Epithelial cell of proximal tubule (primary cell): ENCODE measurements at places on chromosomes 13 and 19.
A peak's percentile ranks its signal among the peaks of the same experiment; 100 is the strongest.

DNA sequence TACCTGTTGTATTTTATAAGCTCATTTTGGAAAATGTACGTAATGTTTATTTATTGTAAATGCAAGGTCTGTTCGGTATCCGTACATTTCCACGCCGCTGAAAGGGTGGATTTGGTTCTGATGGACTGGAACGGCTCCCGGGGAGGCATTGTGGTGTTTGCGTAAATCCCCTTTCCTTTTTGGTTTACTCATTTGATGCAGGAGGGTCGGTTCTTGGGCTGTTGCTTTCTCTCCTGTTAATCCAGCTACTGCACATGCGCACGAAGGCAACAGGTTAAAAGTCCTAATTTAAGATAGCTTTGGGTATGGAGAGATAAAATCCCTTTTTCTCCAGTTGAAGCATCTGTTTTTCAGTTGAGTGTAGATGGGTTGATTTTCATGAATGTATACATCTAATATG is 224.4 kb downstream of the TM9SF2 start:
- DNase-seq: no peak

- DNase-seq: no peak
Observed at GRCh38 chr13:110231348-110232047, 75.5 kb downstream of the COL4A1 start.

- DNase-seq: no peak
Observed at GRCh38 chr13:112741185-112741755, 51.4 kb downstream of the ATP11A start.

GRCh38 chr13:104594806-104595205 is 1528.6 kb upstream of the SLC10A2 start:
- no peak for DNase-seq

- DNase-seq: no peak
Observed at GRCh38 chr19:16373532-16373931, 48.9 kb downstream of the KLF2 start.

- no peak for DNase-seq
Observed at GRCh38 chr13:34675626-34676025, 266.4 kb upstream of the NBEA start.

- DNase-seq: no peak
Observed at GRCh38 chr19:56971230-56971629, 130.7 kb upstream of the PEG3 start.

DNA sequence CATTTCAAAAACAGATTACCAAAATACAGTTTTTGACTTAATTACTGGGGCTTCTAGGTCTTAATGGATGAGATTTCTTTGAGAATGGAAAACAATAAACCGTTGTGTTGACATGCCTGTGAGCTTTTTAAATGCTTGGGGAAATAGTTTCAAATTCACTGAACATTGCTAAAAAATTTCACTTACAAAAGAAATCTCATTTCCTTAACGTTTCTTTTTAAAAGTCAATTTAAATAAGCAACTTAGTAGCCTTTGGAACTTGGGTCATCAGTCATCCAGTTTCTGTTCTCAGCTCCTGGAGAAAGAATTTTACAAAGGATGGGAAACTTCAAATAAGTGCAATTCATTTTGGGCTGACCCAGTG is 4.4 kb downstream of the ZC3H4 start:
- no peak for DNase-seq

DNA sequence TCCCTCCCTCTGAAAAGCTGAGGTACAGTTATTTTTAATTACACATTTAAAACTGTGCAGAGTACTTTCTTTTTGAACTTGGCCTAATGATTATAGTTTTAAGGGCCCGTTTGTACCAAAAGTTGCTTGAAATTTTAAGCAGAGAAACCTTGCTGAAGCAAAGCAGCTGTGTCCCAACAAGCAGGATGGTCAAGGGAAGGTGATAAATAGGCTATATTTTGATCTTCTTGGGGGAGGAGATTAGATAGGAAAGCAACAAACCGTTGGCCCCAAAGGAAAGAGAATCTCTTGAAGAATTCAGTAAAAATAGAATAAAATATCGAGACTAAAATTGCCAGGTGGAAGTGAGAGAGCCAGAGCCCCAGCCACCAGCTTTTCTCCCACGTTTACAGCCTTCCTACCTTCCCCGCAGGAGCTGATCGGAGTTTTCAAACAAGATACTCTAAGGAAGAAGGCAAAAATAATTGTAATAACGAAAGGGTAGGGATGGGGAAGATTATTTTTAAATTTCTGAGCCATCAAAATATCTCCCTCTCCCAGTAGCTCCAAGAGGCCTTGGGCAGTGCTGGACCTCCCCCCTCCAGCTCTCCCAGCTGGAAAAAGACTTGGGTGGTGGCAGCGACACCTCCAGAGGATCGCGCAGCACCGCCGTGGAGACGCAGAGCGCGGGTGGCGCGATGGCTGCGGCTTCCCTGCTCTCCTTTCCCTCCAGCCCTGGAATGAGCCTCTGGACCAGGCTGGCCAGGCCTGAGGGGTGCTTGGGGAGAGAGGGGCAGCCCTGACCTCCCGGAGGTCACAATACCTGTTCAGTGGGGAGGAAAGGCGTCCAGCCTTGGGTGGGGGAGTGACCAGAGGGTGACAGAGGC is 5.8 kb downstream of the ZIC2 start:
- DNase-seq: no peak

- no peak for DNase-seq
Observed at GRCh38 chr19:57803265-57803593, 11.5 kb downstream of the ZNF552 start.

DNA sequence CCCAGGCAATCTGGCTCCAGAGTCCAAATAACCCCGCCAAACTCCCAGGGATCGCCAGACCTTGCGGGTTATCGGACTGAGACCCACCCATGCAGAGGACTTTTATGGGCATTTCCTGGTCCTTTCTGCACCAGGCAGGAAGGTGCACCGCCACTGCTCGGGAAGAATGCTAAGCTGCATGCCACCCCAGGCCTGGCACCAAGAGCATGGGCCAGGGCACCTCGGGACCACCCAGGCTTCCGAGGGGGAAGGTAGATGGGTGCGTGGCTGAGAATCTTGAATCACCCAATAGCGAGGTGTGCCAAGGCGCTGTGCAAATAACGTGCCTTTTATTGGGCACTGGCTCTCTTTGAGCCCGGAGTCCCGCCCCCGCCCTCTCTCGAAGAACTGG is 422 bp upstream of the ZNF575 start:
- DNase-seq: no peak

GRCh38 chr19:2728783-2729387 is 7.7 kb upstream of the DIRAS1 start:
- DNase-seq: no peak

DNA sequence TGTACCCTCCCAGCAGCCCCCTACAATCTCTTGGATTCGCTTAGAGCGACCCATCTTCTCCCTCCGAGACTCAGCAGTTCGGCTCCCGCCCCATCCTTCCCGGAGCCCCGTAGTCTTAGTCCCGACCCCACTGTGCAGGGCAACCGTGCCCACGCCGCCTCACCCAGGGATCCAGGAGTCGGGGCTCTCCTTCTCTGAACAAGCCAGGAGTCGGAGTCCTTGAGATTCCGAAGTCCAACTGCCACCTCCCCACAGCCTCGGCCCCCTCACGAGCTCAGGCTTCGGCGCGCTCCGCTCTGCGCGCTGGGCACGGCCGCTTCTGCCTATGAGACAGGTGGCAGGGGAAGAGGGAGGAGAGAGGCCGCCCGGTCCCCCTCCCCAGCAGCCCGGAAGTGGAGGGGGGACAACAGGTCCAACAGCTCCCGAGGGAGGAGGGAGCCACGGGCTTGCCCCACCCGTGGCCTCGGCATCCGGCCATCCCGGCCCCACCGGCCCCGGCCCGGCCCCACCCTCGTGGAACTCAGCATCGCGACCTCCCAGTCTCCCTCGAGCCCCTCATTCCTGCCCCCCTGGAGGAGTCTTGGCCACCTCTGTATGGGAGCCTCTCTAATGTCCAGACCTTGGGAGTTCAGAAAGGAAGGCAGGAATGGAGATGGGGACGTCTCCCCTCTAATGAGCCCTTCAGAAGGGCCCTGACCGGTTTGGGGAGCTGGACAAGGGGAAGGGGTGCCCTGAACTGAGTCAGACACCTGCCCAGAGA is at the start of gene PHLDB3:
Gene PHLDB3 (minus strand): TSS at position 321 of the 760 bp plus-strand sequence. CDS start 628 bp downstream, outside the sequence.
- DNase-seq: no peak

DNA sequence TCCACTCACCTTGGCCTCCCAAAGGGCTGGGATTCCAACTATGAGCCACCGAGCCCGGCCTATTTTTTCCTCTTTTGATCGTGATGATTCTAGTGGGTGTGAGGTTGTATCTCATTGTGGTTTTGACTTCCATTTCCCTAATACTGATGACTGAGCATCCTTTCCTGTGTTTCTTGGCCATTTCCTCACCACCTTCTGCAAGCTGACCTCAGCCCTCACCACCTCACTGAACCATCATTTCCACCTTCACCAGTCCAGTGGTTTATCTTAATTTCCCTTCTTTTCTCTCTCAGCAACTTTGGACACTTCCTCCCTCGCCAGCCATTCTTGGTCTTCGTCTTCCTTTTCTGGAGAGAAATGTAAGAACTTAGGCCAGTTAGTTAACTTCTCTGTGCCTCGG is 13.0 kb upstream of the BICRA start:
- no peak for DNase-seq

- DNase-seq: no peak
Observed at GRCh38 chr13:110669036-110669435, 36.9 kb downstream of the CARS2 start.

DNA sequence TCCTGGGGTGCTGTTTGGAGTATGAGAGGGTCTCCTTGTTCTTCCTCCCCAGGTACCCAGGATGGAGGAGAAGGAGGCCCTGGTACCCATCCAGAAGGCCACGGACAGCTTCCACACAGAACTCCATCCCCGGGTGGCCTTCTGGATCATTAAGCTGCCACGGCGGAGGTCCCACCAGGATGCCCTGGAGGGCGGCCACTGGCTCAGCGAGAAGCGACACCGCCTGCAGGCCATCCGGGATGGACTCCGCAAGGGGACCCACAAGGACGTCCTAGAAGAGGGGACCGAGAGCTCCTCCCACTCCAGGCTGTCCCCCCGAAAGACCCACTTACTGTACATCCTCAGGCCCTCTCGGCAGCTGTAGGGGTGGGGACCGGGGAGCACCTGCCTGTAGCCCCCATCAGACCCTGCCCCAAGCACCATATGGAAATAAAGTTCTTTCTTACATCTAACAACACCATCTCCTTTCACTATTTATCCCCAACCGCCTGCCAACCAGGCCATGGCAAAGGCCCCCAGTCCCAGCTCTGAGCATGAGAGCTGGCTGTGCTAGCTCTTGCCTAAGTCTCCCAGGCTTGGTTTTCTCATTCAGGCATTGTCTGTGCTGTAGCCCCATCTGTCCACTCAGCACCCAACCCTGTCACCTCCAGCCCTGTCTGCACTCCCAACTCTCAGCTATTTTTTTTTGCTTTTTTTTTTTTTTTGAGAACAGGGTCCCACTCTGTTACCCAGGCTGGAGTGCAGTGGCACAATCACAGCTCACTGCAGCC is 11.2 kb downstream of the DKKL1 start:
- no peak for DNase-seq

DNA sequence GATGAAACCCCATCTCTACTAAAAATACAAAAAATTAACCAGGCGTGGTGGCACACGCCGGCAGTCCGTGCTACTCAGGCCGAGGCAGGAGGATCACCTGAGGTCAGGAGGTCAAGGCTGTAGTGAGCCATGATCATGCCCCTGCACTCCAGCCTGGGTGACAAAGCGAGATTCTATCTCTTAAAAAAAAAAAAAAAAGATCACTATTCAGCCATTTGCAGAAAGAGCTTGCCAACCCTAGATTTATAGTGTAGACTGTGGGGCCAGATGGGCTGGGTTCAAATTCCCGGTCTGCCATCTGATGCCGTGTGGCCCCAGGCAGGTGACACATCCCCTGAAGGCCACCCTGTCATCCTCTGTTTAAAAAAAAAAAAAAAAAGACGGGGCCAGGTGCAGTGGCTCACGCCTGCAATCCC is 28.9 kb downstream of the SMIM24 start:
- peak; percentile 33 for DNase-seq

DNA sequence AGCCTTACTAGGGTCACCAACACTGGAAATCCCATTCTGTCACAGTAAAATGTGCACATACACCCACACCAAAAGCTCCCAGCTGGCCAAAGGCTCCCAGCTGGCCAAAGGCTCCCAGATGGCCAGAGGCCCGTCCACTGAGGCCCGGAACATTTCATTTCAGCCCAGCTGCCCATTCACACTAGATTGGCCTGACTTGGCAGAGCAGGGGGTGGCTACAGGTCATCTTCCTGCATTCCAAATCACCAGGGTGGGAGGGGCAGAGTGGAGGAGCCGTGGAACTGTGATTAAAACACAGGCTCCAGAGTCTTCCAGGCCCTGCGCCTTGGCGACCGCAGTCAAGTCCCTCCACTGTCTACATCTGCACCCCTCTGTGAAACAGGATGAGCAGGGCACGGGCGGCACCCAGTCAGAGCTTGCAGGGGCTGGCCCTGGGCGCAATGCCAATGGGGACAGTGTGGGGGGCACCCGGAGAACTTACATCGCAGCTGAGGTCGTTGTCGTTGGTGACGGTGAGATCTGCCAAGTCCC is 10.1 kb upstream of the PRKD2 start:
- no peak for DNase-seq

DNA sequence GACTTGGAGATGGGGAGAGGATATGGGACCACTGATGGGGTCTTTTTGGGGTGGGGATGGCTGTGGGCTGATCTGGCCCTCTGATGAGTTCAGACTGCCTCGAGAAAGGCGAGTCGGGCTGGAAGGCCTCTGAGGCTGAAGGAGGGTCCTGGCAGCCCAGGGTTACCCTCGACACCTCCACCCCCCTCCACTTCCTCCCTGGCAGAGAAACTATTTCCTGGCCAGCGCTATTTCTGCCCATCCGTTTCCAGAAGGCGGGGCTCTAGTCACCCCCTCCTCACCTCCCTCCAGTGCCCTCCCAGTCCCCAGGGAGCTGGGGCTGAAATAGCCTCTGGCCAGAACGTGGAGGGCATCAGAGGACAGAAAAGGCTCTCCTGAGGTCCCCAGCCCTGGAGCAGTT is 9.7 kb downstream of the EXOC3L2 start:
- DNase-seq: no peak

DNA sequence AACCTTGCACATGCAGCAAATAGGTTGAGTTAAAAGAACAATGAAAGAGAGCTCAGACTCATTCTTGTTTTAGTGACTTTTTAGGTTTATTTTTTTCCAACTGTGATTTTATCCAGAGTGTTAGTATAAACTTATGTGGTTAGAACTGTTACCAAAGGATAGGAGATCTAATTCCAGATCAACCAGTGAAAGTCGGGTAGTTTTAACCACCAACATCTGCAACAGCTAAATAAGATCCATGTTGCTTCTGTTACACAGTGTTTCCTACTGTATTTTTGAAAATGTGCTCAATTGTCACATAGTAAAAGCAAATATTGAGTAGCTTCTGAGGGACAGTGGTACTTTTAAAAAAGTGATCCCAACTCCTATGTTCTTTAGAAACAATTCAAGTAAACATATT is 53.9 kb upstream of the ARGLU1 start:
- no peak for DNase-seq

- DNase-seq: no peak
Observed at GRCh38 chr13:94312511-94313216, 166.8 kb downstream of the DCT start.
